ENCODE measurements at places on chromosomes 13 and 19.

DNA sequence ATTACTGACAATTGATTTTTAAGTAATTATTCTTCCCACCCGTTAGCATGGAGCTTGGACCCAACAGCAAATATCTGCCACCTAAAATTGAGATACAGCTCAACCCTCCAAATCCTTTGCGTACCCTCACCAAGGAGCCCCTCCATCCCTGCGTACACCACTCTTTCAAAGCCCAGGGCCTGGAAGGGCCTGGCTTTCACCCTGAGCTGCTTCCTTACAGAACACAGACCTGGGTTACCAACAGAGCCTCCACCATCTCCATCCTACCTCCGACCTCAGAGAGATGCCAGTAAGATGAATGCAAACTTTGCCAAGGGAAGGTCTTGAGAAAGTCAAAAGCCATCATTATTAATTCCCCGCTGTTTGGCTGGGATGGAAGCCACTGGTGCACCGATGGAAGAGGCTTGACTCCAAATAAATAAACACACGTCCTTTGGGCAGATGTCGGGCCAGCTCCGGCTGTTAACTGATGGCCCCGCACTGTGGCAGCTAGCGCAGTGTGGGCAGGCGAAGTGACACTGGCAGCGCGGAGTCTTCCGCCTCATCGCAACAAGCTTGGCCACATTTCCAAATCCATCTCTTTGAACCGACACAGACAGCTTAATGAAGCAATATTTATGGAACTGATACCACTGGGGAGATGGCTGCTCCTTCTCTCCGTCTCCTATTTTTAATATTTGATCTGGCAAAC lies 150.2 kb upstream of the VSTM2B start:
- DNase-seq, result no peak

DNA sequence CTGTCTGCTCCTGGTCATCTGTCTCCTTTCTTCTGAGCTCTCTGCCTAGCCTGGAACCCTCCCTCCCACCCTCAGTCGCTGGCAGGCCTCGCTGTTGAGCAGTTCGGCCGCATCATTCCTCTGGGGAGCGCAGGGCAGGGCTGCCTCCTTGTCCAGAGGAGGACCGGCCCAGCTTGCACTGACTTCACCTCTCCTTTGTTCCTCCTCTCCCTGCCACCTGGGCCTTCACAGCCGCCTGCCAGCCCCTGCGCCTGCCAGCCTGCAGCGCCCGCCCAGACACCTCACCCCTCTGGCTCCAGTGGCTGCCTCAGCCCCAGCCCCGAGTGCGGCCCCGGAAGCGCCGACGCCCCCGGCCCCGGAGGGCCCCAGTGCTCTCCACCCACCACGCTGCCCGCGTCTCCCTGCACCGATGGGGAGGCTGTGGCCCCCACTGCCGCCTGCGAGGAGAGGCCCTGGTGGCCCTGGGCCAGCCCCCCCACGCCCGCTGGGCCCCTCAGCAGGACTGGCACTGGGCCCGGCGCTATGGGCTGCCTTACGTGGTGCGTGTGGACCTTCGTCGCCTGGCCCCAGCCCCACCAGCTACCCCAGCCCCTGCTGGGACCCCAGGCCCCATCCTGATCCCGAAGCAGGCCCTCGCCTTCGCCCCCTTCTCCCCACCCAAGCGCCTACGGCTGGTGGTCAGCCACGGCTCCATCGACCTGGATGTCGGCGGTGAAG lies 7.2 kb downstream of the KMT5C start:
- DNase-seq, result no peak

DNA sequence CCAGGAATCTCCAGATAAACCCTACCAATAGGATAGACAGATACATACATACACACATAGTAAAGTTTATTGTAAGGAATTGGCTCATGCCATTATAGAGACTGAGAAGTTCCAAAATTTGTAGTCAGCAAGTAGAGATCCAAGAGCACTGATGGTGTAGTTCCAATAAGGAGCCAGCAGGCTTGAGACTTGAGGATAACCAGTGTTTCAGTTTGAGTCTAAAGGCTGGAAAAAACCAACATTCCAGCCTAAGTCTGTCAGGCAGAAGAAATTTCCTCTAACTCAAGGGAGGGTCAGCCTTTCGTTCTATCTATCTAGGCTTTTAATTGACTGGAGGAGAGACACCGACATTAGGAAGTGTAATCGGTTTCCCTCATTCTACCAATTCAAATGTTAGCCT lies 110.2 kb upstream of the TSHZ3 start:
- DNase-seq, result no peak

- DNase-seq, result no peak
Observed at GRCh38 chr13:114048443-114048842, 74.6 kb upstream of the C13orf46 start.

DNA sequence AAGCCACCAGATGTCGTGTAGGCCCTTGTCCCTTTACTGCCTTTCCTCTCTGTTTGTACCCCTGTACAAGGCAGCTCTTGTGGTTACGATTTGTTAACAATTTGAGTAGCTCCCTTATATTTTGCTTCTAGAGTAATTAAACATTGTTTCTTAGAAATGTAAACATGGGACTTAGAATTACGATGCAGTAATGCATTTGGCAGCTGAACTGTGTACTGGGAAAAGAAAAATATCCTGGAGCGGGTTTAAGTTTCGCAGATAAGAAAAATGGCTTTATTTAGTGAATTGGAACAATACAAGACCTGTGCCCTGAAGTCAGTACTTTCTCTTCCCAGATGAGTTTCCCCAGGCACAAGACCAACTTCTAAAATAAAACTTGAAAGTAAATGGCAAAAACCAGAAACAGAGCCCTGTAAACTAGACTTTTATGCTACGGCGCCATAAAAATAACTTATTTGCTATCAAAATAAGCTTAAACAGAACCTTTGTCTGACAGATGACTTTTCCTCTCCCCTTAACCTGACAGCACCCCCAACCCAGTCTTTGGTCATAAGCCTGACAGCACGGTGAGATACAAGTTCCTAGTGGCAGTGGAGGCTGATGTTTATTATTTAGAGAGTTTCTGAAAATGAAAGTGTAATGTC lies 63.0 kb downstream of the LRCH1 start:
- no peak for DNase-seq

DNA sequence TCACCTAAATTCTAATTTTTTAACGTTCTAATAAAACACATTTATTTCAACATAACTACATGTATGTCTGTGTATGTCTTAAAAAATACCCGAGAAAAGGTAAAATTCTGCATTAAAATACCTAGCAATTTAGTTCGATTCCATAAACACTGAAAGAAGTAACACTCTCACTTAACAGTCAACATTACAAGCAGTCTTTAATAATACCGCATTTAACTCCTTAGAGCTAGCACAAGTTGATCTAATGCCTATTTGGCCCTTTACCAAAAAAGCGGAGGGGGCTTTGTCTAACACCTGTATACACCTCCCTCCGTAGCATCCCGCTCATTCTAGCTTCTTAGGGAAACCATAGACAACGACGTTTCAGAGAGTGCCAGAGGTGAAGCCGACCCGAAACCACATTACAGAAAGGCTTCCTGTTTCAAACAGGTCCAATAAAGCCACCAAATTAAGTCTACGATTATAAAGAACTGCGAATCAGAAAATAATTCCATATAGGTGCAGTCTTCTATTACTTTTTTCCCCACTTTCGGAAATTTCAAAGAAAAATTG lies 1.2 kb downstream of the SPART start:
- no peak for DNase-seq

Measured in dermis microvascular lymphatic vessel endothelial cell (primary cell).